ENCODE measurements at places on chromosomes 13 and 19. TPM values are rescaled to one million over a fixed set of nuclear protein-coding genes. Genes with fewer than 3 reads are reported as not detected.

- DNase-seq = no peak
Measured at GRCh38 chr19:10899151-10899653, 27.8 kb downstream of the CARM1 start.

- DNase-seq = no peak
Measured at GRCh38 chr13:22482496-22483000, 698.2 kb upstream of the SGCG start.

- DNase-seq = no peak
Measured at GRCh38 chr19:17765069-17765618, 13.9 kb downstream of the FCHO1 start.

Gene ANKRD10
- 389 TPM for polyA plus RNA-seq

Gene ZNF560
- 0.38 TPM for polyA plus RNA-seq

DNA sequence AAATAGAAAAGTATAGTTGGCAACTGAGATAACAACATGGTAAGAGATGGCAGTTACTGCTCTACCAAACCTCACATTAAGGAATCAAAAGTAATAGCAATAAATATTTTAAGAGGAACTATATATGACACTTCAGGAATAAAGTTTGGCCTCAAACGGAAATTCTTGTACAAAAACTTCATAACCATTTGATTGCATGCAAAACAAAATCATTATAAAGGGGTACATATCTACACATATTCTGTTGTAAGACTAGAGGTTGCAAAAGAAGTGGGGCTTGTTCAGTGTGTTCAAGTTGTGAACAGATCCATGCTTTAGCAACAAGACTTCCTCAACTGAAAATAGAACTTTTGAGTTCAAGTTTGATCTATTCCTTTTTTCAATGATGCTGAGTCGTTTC, 133.5 kb upstream of the MIR17HG start:
- DNase-seq = no peak

DNA sequence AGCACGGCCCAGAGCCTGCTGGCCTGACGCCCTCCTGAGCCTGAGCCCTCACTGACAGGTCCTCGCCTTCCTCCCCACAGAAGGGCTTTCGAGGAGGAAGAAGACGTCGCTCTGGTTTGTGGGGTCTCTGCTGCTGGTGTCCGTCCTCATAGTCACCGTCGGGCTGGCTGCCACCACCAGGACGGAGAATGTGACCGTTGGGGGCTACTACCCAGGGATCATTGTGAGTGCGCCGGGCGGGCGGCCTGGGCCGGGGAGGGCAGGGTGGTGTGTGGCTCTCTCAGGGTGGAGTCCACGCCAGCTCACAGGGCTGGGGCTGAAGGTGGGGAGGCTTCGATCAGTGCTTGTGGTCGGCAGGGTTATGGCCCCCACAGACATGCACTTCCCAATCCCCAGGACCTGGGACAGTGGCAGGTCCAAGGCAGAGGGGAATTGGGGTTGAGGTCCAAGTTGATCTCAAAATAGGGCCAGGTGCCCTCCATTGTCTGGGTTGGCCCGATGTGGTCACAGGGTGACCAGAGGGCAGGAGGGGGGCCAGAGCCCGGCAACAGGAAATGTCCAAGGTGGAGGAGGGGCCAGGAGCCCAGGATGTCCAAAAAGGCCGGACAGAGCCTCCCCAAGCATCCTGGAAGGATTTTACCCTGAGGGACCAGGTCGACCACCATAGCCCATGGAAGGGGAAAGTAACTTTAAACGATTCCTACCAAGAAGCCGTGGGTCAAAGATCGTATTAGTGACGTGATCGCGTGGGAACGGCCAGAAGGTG, 7.2 kb downstream of the TMEM255B start:
- no peak for DNase-seq

Gene HSD11B1L
- 11.2 TPM for polyA plus RNA-seq

- peak; percentile 99 for DNase-seq
Measured at GRCh38 chr19:17859533-17860330, at the start of gene RPL18A. TSS of gene RPL18A (plus strand) at chr19:17859910. CDS start at chr19:17859957, 47 bp downstream.

Gene SELENOW
- polyA plus RNA-seq = 150 TPM

GRCh38 chr13:37613236-37613635, 14.7 kb upstream of the POSTN start:
- no peak for DNase-seq

GRCh38 chr13:20099319-20099718, 61.5 kb downstream of the GJA3 start:
- DNase-seq = no peak

- DNase-seq = no peak
Measured at GRCh38 chr19:48967346-48968178, 2.5 kb downstream of the FTL start.

DNA sequence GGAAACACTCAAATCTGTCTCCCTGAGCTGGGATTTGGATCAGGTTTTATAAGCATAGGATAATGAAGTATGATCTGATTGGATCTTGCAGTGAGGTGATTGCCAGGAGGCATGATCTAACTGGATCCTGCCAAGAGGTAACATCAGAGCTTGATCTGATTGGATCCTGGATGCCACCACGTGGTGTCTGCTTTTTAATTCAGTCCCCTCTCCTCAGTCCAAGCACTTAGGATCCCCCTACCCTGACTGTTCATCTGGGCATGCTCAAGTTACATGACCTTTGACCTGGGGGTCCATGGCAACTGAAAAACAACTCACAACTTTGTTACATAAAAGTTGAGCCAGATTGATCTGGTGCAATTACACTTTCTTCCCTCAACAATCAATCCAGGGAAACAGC, 47.5 kb upstream of the LSM14A start:
- peak; percentile 40 for DNase-seq

Gene KIR2DL4
- polyA plus RNA-seq = not detected

- no peak for DNase-seq
Measured at GRCh38 chr19:32201636-32202051, 143.8 kb upstream of the ZNF507 start.

Gene KDM4B
- 26.8 TPM for polyA plus RNA-seq

GRCh38 chr13:52118595-52118994, 10.3 kb downstream of the NEK5 start:
- DNase-seq = no peak

Gene SIGLEC11
- 5.5 TPM for polyA plus RNA-seq

DNA sequence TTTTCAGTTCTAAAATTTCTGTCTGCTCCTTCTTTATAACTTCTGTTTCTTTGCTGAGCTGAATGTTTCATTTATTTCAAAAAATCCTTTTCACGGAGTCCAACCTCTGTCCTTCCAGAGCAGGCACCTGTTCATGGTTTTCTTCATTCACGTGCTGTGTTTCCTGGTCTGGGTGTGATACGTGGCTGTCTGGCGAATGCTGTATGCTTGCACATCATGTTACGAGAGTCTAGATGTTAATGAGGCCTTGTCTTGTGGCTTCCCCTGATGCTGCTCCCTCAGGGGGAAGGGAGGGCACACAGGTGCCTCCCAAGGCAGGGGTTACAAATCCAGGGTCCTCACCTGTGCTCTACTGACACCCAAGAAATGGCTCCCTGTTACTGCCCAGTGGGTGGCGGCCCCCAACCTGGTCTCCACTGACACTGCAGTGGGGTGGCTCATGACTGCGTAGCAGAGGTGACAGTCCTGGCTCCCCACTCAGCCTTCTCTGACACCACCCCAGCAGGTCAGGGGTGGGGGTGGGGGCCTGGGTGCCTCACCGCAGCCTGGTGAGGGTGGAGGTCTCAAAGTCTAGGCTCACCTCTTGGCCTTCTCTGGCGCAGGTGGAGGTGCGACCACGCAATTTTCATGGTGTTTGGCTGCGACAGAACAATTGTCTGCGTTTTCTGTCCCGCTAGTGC, 20.1 kb upstream of the RAB20 start:
- no peak for DNase-seq

DNA sequence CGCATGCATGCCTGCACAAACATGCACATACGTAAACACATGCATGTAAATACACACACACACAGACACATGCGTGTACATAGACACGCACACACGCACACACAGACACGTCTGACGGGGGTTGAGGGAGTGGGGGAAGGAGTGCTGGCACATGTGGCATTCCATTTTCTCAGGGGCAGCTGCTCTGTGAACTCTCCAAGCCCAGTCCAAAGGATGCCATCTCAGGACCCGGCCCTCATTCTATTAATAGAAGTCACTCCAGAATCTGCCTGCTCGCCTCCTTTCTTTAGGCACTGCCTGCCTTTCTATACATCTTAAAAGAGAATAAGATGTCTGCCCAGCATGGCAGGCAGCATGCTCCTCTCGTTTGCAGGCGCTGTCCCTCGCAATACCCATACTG, 5.3 kb downstream of the ARHGEF7 start:
- no peak for DNase-seq

GRCh38 chr13:80830431-80830830, 489.5 kb upstream of the SPRY2 start:
- no peak for DNase-seq

DNA sequence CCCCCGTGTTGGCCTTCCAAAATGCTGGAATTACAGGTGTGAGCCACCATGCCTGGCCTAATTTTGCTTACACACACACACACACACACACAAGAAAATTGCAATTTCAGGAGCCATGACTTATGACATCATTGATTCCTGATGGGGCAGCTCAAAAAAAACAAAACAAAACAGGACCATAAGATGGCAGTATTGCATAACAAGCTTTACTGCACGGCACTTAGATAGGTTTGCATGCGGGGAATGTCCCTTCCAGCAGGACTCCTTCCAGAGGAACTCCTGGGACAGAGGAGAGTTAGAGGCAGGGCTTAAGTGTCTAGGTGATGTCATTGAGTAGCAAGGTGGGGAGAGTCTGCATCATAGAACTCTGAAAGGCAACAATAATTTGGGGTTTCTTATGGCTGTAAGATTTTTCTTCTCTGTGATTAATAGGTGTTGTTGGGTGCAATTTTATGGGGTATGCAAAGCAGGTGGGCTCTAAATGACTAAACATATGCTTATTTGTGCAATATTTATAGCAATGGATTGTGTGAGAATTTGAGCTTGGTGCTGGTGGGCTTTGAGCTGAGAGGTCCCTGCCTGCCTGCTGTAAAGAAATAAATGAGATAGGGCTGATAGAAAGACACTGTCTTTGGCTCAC, 9.0 kb upstream of the ACSBG2 start:
- DNase-seq = no peak

DNA sequence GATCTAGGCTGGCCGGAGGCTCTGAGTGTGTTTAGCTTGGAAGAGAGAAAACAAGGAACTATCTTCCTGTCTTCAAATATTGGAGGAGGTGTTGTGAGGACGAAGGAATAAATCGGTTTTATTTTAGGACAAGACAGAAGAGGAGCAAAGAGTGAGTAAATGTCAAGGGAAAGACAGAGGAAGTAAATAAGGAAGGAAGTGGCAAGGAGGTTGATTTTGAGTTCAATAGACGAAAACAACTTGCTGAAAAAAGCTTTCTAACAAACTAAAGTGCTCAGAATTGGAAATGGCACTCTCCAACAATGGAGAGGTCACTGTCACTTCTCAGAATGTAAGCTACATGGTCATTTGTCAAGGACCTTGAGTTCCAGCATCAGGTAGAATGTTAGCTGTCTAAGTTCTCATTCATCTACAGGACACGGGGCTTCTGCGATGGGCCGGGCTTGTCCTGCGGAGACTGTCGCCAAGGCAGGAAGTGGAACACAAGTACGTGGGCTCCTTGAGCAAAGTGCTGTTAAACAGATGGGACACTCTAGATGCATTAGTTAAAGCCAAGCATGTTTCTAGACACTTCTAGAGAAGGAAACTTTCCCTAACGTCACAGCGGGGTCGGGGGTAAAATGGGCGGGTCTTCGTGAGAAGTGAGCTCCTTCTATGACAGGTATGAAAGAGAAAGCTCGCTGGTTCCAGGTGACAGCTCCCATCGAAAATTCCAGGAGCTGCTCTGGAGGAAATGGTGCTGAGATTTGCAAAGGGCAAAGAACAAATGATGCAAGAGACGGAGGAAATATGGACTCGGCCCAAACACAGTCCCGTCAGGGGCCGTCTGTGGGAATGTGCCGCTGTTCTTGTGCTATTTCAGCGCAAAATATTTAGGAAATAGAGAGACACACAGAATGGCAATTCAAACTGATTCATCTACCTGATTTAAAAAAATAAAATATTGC, 103.9 kb upstream of the UBL3 start:
- DNase-seq = no peak

Gene NUP58
- polyA plus RNA-seq = 56.3 TPM

Gene UHRF1
- 42.6 TPM for polyA plus RNA-seq

- DNase-seq = no peak
Measured at GRCh38 chr13:72284791-72285190, 417.8 kb upstream of the DACH1 start.

DNA sequence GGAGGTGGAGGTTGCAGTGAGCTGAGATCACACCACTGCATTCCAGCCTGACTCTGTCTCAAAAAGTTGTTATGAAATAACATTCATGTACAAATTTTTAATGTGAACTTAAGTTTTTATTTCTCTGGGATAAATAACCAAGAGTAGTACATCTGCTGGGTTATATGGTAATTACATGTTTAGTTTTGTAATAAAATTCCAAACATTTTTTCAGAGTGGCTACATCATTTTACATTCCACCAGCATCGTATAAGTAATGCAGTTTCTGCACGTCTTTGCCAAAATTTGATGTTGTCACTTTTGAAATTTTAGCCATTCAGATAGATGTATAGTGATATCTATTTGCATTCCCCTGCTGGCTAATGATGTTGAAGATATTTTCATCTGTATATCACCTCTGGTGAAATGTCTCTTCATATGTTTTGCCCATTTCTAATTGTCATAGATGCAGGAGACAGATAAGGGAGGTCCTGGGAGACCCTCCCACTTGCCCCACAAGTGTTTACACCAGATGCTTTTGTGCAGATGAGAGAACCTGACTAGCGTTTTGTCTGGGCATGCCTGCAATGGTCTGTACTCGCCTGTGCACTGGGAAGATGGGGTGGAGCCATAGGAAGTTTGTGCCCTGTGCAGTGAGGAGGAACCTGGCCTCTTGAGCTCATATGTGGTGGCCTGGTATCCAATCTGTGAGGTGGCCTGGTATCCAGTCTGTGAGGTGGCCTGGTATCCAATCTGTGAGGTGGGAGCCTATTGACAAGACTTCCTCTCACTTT, 12.7 kb upstream of the KBTBD6 start:
- no peak for DNase-seq

GRCh38 chr19:49167857-49168409, 10.3 kb downstream of the TRPM4 start:
- no peak for DNase-seq

DNA sequence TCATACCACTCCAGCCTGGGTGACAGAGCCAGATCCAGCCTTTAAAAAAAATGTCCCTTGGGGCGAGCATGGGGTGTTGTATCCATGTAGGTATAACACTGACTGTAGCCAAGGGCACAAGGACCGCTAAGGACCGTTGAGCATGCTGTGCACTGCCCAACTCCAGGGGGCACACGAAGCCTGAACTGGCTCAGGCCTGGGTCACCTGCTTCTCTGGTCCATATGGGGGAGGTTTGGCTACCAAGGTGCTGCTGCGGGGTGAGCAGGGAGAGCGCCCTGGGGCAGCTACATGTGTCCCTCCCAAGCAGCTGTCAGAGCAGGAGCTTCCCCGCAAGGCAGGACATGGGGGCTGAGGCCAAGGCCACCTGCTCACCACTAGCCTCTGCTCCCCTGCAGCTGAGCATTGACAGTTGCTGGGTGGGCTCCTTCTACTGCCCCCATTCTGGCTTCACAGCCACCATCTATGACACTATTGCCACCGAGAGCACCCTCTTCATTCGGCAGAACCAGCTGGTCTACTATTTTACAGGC, 16.3 kb downstream of the CATSPERG start:
- DNase-seq = no peak

Gene ACP5
- polyA plus RNA-seq = 12.8 TPM

- no peak for DNase-seq
Measured at GRCh38 chr13:74256969-74257368, 122.8 kb upstream of the KLF12 start.

GRCh38 chr19:50433201-50434180, 799 bp downstream of the MYBPC2 start:
- DNase-seq = no peak
